NCI-H2029 (cell line): ENCODE measurements at places on chromosomes 11 and 22.

DNA sequence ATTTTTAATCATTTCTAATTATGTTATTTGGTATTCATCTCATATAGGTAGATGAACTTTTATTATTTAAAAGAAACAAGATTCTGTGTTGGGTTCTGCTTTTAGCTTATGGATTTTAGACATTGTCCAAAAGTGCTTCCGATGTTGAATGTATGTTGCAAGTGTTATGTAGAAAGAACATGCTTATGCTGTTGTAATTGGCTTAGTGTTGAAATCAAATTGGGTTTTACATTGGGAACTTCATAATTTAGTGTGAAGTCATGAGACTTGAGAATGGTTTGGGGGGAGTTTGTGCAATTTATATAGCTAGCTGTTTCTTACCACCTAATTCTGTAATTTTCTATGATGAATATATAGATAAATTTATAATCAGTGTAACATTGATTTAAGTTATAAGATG, 3.6 kb downstream of the MTMR3 start:
- no peak for DNase-seq

GRCh38 chr11:44607319-44607962, 42.0 kb downstream of the CD82 start:
- no peak for DNase-seq

DNA sequence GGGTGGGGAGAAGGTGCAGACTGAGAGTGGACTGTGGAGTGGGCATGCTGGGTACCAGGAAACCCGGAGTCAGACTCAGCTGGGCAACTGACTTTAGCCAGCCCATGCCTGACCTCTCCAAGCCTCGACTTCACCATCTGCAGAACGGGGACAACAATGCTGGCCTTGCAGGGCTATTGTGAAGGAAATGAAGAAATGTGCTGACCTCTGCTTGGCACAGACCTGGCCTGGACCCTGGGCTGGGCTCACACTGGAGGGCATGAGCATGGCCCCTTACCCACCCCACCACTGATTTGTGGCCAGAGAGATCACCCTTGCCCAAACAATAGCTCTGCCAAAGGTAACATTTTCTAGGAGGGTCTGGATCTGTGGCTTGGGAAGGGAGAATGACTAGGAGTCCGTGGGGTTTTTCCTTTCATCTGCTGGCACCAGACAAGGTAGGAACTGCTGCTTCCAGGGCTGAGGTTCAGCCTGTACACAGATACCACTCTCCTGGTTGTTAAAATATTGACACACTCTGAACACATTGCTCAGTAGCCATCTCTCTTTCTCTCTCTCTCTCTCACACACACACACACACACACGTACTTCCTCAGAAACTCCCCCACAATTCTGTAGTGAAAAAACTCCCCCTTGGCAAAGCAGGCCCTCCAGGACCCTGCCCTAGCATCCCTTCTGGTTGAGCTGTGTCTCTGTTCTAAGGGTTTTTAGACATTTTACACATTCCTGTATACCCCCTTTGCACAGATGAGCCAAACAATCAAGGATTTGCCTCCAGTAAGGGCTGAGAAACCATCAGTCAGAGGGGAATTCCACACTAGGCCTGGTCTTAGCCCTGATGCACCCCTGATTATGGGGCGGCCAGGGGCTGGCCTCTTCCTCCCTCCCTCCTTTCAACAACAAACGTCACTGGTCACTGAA, 1.0 kb downstream of the MOGAT2 start:
- no peak for DNase-seq

DNA sequence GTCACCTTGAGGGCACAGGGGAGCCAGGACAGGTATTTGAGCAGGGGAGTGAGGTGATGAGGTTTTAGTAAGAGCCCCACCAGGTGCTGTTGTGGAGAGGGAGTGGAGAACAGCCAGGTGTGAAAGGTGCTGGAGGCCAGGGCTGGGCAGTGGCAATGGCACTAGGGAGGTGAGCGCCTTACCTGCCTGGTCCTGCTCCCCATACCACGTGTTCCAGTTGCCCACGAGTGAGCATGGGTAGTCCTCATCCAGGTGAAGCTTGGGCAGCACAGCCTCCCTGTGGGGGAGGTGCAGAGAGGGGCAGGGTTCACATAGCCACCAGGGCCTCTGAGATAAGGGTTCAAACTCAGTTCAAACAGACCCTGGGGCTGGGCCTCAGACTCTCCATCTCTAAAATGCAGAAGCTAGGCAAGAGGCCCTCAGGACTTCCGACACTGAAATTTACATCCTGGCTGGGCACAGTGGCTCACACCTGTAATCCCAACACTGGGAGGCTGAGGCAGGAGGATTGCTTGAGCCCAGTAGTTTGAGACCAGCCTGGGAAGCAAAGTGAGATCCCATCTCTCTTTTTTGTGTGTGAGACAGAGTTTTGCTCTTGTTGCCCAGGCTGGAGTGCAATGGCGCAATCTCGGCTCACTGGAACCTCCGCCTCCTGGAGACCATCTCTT, 11.8 kb downstream of the NIPSNAP1 start:
- DNase-seq, result no peak

DNA sequence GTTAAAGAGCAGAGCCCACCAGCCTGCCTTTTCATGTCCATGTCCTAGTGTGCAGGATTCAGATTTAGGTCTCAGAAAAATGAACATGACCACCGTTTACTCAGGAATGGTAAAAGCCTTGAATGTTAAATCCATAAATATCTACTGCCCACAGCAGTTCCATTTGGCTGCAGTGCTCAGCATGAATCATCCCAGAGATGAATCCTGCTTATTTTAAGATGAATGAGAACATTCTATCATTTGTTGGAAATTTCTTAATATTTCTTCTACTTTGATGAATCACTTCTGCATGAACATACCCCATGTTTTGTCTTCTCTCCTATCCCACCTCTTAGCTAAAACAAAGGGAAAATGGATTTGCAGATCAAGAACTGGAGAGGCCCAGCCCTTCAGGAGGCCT, 47.5 kb upstream of the AQP11 start:
- no peak for DNase-seq

DNA sequence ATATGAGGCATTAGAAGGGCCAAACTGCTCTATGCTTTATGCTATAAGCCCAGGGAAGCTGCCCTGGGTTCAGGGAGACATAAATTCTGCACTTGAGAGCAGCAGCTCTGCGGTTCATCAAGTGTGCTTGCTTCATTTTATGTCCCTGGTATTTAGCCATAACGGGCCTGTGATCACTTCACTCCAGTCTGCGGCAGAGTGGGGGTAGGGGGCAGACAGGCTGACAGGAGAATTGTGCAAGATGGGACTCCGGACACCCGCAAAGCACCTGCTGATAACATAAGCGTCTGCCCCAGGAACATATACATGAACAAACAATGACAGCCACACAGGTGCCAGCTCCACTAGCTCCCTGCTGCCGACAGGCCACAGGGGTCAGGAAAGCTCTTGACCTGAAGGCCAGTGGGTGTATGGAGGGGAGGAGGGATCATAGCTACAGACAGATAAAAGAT, 56.1 kb downstream of the SMCO4 start:
- peak; percentile 50 for DNase-seq

DNA sequence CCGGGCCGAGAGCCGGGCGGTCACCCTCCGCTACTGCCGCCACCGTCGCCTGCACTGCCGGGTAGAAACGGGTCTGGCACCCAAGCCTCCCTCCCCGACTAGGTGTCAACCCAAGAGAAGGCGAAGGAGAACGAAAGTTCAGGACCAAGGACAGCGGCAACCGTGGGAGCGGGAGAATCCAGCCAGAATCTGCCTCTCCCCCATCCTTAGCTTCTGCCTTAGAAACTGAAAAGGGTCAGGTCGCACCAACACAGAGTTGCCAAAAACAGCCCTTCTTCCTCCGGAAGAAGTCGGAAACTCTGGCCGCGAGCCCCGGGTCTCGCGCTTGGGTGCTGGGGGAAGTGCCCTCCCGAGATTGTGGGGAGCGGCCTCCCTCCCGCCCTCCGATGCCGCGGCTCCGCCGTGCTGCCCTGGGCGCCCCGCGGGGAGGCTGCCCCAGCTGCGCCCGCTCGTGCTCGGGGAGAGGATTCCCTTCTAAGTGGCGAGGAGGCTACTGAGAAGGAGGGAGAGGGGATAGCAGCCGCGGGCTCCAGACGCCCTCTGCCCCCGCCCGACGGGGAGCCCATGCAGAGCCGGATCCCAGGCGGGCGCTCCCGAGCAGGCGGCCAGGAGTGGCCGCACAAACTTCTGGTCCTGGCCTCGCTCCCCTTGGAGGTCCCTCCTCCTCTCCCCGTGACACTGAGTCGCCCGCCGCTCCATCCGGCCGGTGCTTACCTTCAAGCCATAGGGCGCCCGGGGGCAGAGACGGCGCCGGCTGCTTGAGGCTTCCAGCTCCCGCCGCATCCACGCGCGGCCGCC, 637 bp downstream of the DRD2 start:
- DNase-seq, result no peak

DNA sequence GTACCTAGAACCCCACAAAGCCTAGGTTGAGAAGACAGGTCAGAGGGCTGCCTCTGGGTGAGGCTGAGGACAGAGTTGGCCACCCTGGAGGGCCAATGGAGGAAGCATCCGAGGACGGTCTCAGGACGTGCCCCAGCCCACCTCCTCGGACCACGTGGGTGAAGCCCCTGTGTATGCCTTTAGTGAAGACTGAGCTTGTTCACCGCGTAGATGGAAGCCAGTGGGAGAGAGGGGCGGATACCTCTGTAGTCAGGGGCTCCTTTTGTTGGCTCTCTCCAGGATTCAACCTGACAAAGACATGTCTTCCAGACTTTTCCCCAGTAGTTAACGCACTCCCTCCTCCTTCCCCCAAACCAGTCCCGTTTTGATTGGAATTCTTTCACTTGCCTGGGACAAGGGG, 110.7 kb downstream of the ZBTB16 start:
- no peak for DNase-seq

- no peak for DNase-seq
Observed at GRCh38 chr11:38582151-38582550, 1984.1 kb upstream of the RAG2 start.

DNA sequence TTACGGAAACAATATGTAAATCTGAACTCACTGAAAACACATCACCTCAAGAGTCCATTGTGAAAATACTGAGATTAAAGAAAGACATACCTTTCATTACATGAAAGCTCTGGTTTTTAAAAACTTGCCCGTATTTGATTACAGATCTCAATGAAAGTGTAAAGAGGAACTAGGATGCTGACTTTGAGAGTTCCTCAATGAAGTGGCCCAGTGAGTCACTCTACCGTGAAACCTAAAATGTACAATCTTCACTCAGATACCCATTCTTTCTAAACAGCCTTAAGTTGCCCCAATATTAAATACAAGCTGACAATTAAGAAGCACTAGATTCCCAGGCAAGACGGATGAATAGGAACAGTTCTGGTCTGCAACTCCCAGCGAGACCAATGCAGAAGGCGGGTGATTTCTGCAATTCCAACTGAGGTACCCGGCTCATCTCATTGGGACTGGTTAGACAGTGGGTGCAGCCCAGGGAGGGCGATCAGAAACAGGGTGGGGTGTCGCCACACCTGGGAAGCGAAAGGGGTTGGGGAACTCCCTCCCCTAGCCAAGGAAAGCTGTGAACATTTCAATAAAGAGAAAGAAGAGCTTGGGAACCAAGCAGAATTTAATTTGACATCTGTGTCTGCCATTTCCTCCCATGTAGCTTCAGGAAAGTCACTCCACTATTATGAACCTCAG, 33.8 kb upstream of the OR9G4 start:
- DNase-seq, result no peak

- no peak for DNase-seq
Observed at GRCh38 chr11:45328726-45329125, 42.6 kb upstream of the SYT13 start.

DNA sequence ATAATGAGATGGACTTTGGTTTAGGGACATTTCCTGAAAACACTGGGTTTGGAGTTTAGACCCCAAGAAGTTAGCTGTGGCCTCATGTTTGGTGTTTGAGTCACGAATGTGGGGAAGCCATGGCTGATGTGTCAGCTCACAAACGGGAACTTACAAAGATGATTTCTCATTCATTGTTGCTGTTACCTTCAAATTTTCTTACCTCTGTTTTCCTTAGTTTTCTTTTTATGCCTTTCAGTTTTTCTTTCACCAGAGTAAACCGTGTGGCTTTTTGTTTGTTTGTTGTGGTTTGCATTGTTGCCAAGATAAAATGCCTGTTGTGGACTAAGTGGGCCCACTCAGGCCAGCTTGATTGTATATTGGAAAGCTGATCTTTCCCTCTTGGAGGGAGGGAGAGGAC, 89.1 kb downstream of the SWAP70 start:
- DNase-seq, result no peak

DNA sequence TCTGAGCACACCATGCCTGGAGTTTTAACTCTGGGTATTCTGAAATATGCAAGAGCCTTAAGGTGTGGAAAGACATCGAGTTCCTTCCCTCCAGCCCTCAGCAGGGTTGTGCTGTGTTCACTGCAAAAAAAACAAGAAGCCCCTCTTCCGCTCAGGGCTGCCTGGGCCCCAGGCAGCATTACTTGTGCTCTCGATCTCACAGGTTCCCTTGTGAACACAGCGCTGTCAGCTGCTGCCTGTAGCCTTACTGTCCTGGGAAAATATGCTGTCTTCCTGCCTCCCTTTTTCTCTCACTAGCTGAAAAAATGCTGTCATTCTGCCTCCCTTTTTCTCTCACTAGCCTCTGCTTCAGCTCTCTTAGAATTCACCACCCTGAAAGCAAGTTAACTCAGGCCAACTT, 15.7 kb upstream of the TENM4 start:
- DNase-seq, result no peak

DNA sequence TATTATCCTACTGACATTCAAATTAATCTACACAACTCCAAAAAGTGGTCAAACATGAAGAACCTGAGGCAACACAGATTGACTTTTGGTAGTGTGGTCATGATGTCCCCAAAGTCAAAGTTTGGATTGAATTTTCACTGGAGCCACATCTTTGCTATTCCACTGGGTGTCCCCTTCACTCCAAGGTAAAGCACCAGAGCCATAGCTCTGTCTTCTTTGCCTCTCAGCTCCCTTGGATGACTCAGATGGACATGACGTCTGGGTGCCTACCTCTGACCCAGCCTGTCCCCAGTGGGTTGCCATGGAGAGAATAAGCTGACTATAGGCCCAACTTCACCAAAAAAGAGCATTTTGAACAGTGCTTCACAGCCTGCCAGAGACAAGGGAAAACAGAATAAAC, 57.4 kb upstream of the ARHGAP42 start:
- DNase-seq, result no peak

DNA sequence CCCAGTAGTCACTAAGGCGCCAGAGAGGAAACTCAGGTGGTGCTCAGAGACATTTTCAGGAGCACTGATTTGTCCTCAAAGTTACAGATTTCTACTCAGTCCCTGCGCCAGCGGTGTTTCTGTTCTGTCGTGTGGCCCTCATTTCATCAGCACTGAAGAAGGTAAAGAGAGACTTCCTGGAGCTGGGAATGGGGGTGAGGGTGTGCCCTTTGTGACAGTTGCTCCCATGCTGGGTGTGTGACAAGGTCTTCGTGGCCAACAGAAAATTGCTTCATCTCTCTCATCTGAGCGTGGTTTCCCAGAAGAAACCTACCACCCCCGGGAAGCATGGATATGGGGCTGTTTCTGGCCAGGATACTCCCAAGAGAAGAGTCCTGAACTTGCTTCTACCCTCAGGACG, 2.0 kb upstream of the PPARA start:
- no peak for DNase-seq

GRCh38 chr11:104736502-104736901, 161.8 kb downstream of the CASP12 start:
- DNase-seq, result no peak

- DNase-seq, result no peak
Observed at GRCh38 chr22:41239443-41240128, 1.1 kb downstream of the CHADL start.
